Stimulated activated CD8-positive, alpha-beta memory T cell treated with anti-CD3 and anti-CD28 coated beads, Interleukin-15, amount 100 ng/mL, for 4 hours (primary cell): ENCODE measurements at places on chromosomes 7 and 10.

- no peak for DNase-seq
Measured at GRCh38 chr7:73343671-73344380, 15.9 kb downstream of the FKBP6 start.

GRCh38 chr7:132066761-132067171 is 509.5 kb downstream of the PLXNA4 start:
- no peak for DNase-seq

DNA sequence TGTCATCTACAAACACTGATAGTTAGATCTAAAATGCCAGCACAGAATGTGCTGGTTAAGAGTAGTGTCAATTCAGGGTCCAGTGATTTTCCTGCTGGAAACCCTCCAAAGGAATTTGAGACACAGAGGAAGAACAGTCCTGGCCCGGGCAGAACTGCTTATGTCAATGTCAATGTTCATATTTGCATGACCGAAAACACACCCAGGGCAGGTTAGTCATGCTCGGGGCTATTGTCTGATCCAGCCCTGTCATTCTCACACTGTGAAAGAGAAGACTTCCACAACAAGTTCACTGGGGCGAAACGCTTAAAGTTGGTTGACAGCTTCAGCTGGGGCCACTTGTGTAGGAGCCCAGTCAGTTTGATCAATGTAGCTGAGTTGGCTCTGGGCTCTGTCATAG is 139.3 kb downstream of the C1GALT1 start:
- no peak for DNase-seq

DNA sequence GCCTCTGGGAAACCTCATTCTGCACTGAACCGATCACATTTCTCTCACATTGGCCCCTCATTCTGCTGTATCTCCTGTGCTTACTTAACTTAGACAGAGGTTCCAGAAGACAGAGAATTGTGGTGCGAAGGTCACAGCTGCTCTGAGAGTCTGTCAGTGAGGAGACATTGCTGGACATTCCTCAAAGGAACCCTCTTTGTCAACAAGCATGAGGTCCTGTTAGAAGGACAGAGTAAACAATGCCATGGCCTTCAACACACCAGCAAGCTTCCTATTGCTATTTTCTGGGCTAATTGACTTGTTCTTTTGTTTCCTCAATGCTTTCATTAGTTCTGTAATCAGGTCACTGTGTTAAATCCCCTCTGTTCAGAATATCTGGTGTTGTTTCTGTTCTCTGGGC is 109.3 kb upstream of the FZD8 start:
- no peak for DNase-seq

DNA sequence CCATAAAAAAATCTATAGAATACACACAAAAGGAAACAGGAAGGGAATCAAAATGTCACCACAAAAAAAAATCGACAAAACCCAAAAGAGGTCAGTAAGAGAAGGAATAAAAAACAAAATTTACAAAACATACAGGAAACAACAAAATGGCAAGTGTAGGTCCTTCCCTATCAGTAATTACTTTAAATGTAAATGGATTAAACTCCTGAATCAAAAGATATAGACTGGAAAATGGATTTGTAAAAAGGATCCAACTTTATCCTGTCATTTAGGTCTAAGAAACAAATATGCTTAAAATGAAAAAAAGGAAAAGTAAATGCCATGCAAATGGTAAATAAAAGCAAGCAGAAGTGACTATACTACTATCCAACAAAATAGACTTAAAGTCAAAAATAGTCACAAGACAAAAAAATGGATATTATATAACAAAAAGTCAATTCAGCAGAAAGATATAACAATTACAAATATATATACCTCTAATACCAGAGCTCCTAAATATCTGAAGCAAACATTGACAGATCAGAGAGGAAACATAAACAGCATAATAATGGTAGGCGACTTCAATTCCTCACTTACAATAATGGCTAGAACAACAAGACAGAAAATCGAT is 2.0 kb downstream of the OR13A1 start:
- no peak for DNase-seq

DNA sequence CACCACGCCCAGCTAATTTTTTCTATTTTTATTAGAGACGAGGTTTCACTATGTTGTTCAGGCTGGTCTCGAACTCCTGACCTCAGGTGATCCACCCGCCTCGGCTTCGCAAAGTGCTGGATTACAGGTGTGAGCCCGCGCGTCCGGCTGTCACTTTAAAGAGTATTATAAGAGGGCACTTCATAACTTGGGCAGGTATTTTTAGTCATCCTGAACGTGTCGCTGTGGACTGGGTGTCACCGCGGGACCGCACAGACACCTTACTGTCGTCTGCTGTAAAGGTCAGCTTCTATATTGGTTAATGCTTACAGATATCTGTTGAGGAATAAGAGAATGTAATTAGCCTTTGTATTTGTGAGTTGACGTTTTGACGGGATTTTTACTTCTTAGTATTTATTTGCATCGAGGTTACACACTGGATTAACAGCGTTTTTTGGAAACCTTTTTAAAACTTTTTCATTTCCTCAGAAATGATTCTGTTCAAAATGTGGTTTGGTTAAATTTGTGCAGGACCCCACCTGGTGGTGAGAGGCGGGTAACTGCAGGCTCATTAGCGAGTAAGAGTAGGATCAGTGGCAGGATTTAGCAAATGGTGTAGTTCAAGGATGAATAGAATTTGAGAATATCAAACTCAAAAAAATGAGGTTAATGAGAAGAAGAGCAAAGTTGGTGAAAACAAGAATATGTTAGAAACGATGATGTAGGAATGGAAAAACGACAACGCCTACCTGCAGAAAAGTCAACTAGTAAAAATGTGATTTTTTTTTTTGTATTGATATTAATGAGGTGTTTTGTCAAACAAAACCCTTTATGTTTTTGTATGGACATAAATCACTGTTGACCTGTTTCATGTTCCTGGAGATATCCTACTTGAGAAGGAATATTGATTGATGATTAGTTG is 3.2 kb downstream of the DNAJB6 start:
- peak; percentile 49 for DNase-seq

DNA sequence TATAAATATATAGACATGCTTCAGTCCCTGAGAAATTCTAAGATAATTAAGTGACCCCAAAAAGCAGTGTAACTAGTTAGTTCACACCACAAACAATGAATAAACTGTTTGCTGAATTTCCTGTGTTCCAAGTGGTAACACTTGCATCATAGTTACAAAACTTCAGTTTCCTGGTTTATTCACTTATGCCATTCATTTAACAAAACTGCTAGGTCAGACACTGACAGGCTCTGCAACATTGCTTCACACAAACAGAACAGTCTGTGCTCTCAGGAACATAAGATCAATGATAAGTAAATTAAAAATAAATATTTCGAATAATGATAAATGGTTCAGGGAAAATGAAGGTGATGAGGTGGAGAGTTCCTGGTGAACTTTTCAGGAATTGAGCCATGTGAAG is 133.3 kb upstream of the NAMPT start:
- no peak for DNase-seq

- no peak for DNase-seq
Measured at GRCh38 chr7:45001138-45001694, 1.2 kb downstream of the CCM2 start.

- no peak for DNase-seq
Measured at GRCh38 chr10:104802941-104803340, 161.9 kb downstream of the SORCS3 start.

GRCh38 chr10:46080886-46081285 is 34.8 kb upstream of the MSMB start:
- no peak for DNase-seq

- DNase-seq = no peak
Measured at GRCh38 chr10:71769279-71769823, 4.0 kb downstream of the VSIR start.

- DNase-seq = no peak
Measured at GRCh38 chr10:131079314-131079713, 232.2 kb downstream of the TCERG1L start.

- no peak for DNase-seq
Measured at GRCh38 chr7:28685242-28685643, 272.9 kb downstream of the TRIL start.

DNA sequence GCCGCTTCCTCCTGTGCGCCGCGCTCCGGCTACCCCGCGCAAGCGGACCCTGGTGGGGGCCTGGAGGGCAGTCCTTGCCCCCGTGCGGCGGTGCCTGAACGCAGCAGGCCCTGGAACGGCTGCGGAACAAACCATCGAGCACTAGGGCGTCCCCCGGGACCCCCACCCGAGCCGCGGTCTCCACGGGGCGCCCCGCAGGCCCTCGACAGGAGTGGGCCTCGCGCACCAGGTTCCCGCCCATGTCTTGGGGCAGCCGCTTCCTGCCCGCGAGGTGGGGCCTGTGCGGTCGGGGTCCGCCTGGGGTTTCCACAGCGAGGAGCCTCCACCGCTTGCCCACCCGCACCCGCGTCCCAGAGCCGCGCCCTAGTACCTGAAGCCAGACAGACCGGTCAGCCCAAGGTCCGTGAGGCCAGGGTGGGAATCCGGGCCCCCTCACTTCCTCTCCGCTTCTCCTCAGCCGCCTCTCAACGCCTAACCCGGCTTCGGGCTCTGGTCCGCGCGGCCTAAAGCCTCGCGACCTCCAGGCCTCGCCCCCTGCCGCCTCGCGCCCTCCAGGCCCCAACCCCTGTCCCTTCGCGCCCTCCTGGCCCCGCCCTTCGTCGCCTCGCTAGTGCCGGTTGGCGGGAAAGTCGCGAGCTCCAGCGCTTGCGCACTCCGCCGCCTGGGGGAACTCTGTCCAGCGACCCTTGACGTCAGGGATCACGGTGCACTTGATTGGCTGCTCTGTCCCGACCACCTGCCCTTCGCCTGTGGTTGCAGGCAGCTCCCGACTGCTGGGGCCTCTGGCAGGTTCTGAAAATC is 7.0 kb upstream of the GBX1 start:
- no peak for DNase-seq

DNA sequence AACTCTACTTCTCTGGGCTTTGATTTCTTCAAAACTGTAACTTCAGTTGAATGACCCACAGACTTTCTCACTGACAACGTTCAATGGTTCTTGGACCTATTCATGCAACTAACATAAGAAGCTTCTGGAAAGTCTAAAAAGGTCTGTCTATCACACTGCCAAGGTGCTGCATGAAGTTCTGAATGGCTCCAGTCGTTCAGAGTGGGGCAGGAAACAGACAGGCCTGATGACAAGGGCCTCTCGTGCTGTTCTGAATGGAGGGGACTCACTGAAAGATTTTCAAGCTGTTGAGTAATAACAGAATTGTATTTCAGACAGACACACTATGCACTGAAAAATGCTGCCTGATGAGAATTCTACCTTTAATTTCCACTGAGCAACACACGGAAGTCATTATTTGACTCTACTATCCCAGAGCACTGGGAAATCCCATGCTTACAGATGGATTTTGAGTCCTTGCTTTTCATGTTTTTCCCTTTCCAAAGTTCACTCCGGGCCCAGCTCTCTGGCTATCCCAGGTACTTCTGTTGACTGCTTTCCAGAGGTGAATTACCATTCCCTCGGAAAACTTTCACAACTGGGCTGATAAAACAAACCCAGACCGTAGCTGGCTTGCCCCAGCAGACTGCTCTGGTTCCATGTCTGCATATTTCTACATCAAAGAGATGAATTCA is 204.9 kb upstream of the FRMD4A start:
- DNase-seq = no peak

DNA sequence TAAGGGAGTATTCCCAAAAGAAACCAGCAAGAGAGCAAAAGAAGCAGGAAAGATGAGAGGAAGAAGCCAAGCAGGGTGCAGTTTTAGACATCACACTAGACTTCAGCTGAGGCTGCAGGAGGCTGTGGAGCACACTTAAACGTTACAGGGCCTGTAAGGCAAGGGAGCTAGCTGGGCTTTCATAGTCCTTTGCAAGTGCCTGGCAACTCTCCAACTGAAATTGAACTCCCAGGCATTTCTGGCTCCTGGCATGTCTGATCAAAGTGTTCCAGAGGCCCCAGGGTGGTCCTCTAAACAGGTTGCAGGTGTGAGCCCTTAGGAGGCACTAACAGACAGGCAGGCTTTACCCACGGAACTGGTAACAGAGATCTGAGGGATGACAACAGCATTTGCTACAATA is 750.2 kb downstream of the XPNPEP1 start:
- DNase-seq = no peak

DNA sequence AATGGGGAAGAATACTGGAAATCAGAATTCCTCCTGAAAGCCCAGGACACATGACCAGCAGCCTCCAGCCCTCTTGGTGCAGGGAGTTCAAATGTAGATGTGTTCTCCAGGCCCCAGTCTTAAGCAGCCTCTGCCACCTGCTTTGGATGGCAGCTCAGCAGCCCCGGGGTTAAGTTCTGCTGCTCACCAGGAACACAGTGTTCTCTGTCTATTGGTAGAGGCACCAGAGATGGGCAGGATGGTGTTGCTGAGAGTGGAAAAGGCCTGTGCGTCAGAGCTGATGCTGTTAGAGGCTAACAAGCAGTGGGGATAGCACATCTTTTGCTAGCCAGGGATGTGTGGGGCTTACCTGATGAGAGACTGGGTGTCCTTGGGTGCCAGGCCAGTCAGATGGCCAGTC is 56.8 kb downstream of the PAX2 start:
- DNase-seq = no peak

- no peak for DNase-seq
Measured at GRCh38 chr10:79312601-79313187, 34.6 kb upstream of the PPIF start.

GRCh38 chr10:62554632-62555199 is 180.5 kb downstream of the ZNF365 start:
- DNase-seq = peak; percentile 1

DNA sequence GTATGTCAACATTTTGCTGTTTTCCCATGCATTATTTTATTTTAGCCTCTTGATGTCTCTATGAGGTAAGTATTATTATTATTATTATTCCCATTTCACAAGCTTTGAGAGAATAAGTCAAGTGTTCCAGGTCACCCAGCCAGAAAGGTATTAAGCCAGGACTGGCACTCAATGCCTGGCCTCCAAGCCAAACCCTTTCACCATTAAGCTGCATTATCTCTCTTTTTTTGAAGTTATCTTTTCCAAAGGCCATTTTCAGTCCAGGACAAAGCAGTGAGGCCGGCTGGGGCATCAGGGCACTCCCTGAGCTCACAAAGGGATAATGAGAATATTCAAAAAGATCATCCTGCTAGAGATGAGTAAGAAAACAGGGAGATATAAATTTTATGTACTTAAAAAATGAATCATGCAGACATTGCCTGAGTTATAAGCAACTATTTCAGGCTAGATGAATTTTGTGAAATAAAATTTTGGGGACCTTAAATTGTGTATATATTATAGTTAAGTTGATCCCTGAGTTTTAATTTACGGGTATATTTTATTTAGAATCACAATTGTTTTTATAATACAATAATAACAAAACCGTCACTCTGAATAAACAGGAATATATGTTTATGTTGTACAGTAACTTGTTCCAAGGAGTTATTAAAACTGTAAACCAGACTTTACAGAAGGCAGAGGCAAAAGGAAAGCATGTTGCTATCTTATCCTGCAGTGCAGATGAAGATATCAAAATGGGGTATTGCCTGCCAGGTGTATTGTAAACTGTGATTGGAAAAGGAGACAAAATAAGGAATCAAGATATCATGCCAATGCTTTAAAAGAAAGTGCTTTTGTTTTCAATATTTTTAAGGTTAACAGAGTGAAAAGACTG is 51.3 kb upstream of the CAV2 start:
- no peak for DNase-seq
